Sciatic nerve (tissue), 2 donors: ENCODE measurements at places on chromosomes 3 and 15. TPM values are rescaled to one million over a fixed set of nuclear protein-coding genes. Genes with fewer than 3 reads are reported as not detected.

AMOTL2 gene
- total RNA-seq, result 158 TPM

CNTN3 gene
- 3.7 TPM for total RNA-seq

CPNE4 gene
- 0.18 TPM for total RNA-seq

GOLGA6D gene
- 0.18 TPM for total RNA-seq

IFRD2 gene
- total RNA-seq, result 51.2 TPM

MYZAP gene
- total RNA-seq, result 3.7 TPM

ADGRG7 gene
- total RNA-seq, result not detected

CCR8 gene
- not detected for total RNA-seq

GPR62 gene
- 0.13 TPM for total RNA-seq

MASP1 gene
- total RNA-seq, result 6.3 TPM

SI gene
- not detected for total RNA-seq

DPPA4 gene
- total RNA-seq, result not detected

OR4F15 gene
- total RNA-seq, result not detected

IQCH gene
- 2.1 TPM for total RNA-seq

RLBP1 gene
- not detected for total RNA-seq

LRRIQ4 gene
- not detected for total RNA-seq

ELL3 gene
- 5.6 TPM for total RNA-seq

GRM2 gene
- 0.40 TPM for total RNA-seq

SH2D7 gene
- not detected for total RNA-seq

DLEC1 gene
- total RNA-seq, result 4.8 TPM

ZNF385D gene
- total RNA-seq, result 32.3 TPM

C15orf39 gene
- 25.5 TPM for total RNA-seq

ZDHHC19 gene
- total RNA-seq, result not detected

SEMA6D gene
- 42.8 TPM for total RNA-seq

SLC51B gene
- total RNA-seq, result 0.53 TPM

NPHP3 gene
- total RNA-seq, result 58.0 TPM
